Amniotic stem cell (primary cell): ENCODE measurements at places on chromosomes 16 and 17.

GRCh38 chr16:60642956-60643355 lies 1393.3 kb downstream of the CDH8 start:
- no peak for DNase-seq

GRCh38 chr16:53769185-53769584 lies 65.2 kb downstream of the FTO start:
- no peak for DNase-seq

GRCh38 chr17:21140911-21141310 lies 14.1 kb downstream of the DHRS7B start:
- DNase-seq, result no peak

DNA sequence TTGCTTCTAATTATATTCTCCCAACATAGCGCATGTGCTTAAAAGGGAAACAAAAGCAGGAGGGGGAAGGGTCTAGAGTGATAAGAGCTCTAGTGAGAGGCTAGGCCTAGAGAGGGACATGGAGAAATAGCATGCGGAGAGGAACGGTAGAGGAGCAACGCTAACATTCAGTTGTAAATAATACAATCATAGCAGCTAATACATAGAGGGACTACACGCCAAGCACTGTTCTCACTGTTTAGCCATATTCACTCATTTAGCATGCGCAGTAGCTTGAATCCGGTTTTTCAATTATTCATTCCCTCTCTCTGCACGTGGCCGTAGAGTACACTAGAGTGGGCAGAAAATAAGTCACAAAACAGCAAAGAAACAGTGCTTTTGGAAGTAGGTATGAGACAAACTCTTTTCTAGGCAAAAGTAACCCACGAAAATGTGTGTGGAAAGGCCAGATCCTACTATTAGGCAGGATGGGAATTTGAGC lies 1.7 kb upstream of the ALOX12 start:
- DNase-seq, result no peak
